ENCODE measurements at places on chromosomes 12 and 14.

GRCh38 chr12:130977046-130977742, 23.5 kb downstream of the ADGRD1 start:
- DNase-seq = no peak

GRCh38 chr12:122851820-122852219, 16.6 kb downstream of the HIP1R start:
- DNase-seq = peak; percentile 95

DNA sequence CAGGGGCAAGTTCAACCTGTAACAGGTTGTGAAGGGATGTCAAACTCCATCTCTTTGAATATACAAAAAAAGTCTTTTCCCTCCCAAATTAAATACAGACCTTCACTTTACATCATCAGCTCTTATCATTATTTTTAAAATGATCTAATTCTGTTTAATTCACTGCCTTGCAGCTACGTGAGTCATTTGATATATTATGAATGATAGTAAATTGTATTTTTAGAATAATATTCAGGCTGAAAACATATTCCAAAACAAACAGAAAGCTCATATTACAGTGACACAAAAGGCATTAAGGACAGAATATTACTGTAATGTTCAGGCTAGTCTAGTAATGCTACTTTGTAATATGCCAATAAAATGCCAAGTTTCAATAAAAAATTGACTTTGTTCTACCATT, 53.3 kb downstream of the BCAT1 start:
- peak; percentile 47 for DNase-seq

DNA sequence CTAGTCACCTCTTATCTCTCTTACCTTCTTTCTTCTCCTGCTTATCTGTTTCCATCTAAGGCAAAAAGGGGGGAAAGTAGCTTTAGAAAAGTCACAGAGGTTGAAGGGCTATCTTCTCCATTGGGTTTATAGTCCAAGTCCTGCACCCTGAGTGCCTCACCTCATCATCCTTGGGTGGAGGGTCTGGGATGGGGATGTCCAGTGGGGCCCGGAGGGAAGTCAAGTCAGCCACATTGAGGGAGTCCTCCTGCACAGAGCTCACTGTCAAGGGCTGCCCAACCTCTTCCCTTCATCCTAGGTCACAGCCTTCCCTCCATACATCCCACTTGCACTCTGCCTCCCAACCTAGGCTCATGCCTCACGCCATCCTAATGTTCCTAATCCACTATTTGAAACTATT, 1.2 kb downstream of the PSME2 start:
- no peak for DNase-seq

GRCh38 chr12:119014368-119014767, 33.0 kb downstream of the SRRM4 start:
- no peak for DNase-seq

- DNase-seq = no peak
Measured at GRCh38 chr12:4270831-4271716, 2.5 kb upstream of the CCND2 start.

- DNase-seq = peak; percentile 53
Measured at GRCh38 chr12:104873374-104873773, 84.7 kb downstream of the SLC41A2 start.

DNA sequence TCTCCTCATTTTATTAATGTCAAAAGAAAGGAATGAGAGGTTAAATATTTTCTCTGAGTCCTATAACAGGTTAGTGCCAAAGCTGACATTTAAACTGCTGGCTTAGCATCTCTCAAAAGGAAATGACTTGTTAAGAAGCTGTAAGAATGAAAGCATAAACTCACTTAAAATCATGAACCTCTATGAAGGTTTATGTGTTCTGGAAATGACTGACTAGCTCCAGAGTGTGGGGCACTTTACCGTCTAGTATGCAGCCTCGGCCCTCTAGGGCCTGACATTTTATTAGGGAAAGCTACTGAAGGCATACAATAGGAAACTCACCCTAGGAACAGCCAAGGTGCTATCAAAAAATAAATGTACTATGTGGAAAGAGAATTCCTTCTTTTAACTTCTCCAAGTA, 35.1 kb downstream of the SPX start:
- DNase-seq = no peak

DNA sequence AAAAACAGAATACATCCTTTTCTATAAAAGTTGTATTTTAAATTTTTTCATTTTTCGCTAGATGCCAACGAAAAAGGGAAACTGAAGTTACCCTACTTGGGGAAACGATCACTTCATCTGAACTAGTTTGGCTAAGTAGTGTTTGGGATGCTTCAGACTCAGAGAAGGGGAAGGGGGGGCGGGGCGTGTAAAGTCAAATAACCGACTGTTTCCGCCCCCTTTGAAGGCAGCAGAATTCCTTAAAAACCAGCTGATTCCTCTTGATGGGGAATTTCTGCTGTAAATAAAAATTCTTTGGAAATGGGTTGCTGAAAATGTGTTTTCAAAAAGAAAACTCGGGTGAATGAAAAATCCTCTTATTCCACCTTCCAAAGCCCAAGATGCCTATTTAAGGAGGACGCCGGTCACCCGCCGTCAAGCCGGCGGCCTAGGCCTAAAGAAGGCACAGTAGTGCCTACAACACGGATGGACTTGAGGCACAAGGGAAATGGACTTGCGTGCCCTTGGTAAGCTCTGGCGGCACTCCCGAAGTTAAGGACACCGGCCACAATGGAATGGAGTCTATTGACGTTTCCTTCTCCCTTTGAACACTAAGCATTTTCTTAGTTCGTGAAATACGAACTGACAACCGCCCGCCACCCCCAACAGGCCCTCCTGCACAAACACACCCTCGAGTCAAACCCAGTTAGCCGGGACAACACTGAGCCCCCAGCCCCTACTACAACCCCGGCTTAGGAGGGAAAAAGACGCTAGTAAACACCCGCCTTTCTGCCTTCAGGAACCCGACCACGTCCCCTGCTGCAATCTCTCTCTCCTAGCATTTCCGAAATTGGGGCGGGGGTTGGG, 1.9 kb downstream of the ATXN2 start:
- DNase-seq = peak; percentile 67

GRCh38 chr12:132501204-132501940, 11.4 kb downstream of the FBRSL1 start:
- no peak for DNase-seq

DNA sequence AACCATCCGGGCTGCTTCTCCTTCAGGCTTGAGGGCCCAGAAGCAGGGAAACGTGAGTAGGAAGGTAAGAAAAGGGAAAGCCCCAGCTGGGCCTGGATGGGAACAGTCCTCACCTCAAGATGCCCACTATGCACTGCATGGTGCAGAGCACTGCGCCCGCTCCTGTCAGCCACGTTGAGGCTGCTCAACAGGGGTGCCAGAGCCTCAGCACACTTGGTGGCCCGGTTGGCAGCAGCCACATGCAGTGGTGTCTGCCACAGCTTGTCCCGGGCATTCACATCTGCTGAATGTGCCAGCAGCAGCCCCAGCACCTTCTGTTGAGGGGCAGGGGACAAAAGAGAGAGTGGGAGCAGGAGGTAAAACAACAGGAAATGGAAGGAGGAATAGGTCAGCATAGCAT, 2.5 kb downstream of the ANKRD52 start:
- no peak for DNase-seq

DNA sequence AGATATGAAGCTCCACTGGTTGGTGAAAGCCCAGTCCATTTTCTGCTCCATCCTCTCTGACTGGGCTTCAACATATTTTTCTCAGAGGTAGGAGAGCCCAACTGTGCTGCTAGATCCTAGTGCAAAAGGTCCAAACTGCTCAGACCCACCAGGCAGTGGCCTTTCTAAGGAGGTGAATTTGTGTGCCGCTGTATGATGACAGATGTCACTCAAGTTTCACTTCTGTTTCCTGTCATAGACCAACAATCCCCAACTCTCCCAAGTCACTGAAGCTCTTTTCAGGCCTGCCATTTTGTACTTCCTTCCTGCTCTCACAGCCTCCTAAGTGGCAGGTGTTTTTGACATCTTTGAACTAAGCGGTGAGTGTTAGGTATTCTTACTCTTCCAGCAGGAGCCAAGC, 16.4 kb upstream of the RNASE4 start:
- DNase-seq = no peak

- no peak for DNase-seq
Measured at GRCh38 chr14:87203346-87203745, 789.6 kb downstream of the GALC start.

GRCh38 chr12:1309613-1310012, 284.8 kb downstream of the FBXL14 start:
- no peak for DNase-seq

- peak; percentile 62 for DNase-seq
Measured at GRCh38 chr12:105253866-105254513, 18.0 kb upstream of the APPL2 start.

- DNase-seq = peak; percentile 62
Measured at GRCh38 chr12:47270782-47271664, 191.3 kb upstream of the AMIGO2 start.

GRCh38 chr14:39576258-39576657, 144.0 kb upstream of the FBXO33 start:
- no peak for DNase-seq

DNA sequence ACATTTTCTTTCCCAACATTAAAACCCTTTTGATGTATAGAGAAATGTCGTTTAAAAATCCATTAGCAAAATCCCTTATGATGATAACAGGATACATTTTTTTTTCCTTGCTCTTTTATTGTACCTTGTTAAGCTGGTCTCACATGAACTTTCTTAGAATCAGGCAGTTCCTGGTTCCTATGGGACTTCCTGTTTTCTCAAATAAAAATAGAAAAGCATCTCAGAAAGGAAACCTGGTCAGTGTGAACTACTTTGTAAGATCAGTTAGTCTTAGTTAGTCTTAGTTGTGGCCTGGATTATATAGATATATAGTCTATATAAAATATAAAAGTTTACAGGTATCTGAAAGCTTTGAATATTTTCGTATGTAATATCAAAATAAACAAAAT, 40.3 kb downstream of the LEMD3 start:
- peak; percentile 25 for DNase-seq

DNA sequence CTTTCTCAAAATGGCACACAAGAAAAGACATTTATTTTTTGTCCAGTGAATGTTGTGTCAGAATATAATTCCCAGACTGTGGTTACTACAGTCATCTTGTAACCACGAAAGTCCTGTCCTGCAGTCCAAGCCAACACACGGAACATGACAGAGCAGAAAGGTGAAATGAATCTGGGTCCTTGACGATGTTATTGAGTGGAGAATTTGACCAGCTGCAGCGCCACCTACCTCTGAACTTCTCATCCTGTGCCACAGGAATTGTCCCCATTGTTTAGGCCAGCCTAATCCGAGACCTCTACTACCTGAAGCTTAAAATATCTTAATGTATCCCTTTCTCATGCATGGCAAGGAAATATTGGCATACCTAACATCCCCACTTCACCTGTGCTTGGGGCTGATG, 64.1 kb upstream of the OTX2 start:
- DNase-seq = no peak

GRCh38 chr12:116620124-116620491, 60.9 kb downstream of the MAP1LC3B2 start:
- DNase-seq = no peak

DNA sequence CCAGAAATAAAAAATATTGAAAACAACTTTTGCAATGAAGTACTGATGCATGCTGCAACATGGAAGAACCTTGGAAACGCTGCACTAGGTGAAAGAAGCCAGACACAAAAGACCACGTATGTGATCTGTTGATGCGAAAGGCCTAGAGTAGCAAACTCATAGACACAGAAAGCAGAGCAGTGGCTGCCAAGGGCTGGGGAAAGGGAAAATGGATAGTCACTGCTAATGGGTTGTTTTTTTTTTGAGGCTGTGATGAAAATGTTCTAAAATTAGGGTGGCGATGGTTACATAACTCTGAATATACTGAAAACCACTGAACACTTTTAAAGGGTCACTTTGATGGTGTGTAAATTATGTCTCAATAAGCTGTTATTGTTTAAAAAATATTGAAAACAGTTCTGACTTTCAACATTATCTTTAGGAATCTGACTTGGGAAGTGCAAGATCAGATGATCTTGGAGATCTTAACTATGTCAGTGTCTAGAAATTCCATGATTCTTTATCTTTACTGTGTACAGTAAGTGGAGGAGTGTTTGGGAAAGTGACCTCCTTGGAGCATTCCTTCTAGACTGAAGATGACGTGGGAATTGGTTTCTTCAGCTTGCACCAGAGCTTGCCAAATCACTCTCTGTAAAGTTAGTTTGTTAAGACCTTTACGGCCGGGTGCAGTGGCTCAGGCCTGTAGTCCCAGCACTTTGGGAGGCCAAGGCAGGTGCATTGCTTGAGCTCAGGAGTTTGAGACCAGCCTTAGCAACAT, 12.4 kb downstream of the MLXIP start:
- peak; percentile 95 for DNase-seq

DNA sequence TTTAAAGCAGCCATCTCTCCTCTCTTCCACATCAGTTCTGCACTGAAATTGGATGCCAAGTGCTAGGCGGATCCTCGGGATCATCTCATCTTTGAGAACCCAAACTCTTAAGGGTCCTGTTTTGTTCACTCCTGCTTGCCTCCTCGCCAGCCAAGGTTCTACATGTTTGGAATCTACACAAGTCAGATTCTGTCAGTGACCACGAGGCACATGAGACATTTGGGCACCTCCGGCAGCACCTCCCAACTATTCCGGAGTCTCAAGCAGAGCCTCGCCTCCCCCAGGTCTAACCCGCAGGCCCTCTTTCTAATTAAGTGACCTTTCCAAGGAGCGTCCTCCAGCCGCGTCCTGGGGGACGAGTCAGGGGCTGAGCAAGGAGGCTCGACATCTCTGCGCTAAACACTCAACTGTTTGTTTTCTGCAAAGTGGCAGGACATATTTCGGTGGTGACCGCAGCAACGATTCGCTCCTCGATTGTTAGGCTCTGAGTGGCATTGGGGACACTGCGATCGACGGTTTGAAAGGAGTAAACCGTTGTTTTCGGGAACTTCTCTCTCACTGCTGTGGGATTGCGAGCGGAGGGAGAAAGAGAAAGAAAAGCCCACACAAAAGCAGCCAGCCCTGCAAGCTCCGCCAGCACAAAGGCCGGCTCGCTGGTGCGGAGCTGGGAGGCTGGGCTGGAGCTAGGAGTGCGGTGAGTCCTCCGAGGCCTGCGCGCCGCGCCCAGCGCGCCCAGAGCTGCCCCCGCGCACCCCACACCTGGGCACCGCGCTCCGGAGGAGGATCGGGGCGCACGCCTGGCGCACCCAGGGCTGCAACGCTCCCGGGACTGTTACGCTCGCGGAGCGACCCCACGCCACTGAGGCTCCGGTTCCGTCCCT, 640 bp downstream of the ARMH4 start:
- DNase-seq = peak; percentile 39

- DNase-seq = no peak
Measured at GRCh38 chr12:114703060-114703493, 19.1 kb upstream of the TBX3 start.

DNA sequence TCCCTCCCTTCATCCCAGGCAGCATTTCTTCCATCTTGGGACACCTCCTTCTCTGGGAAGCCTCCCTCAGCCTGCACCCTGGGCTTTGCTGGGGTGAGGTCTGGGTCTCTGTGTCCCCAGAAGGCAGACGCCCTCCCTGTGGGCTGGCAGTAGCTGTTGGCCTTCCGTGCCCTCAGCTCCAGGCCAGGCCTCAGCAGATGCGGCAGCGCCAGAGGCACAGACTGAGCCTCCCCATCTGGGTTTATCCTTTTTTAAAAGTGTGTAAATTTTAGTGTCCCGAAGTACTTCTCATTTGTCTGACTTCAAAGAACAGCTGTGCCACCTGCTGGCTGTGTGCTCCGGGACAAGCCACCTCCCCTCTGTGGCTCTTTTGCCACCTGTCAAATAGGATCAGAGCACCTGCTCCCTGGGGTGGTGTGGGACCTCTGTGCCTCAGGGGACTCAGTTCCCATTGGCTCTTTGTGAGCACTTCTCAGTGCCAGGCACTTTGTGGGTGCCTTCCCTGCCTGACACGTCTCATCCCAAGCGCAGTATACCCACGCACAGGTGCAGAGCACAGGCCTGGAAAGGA, 11.1 kb downstream of the EXOC3L4 start:
- DNase-seq = no peak

- DNase-seq = no peak
Measured at GRCh38 chr12:131994589-131994988, 44.8 kb downstream of the EP400 start.

Data from cardiac fibroblast (primary cell).